Muscle of leg (tissue), 16 donors: ENCODE measurements at places on chromosomes 5 and 9. TPM values are rescaled to one million over a fixed set of nuclear protein-coding genes. Genes with fewer than 3 reads are reported as not detected.

The FOXD4L5 gene
- polyA plus RNA-seq: 0.97 TPM

The PDE8B gene
- polyA plus RNA-seq: 3.6 TPM

The C9 gene
- polyA plus RNA-seq: 0.43 TPM

The CDH12 gene
- 1.1 TPM for polyA plus RNA-seq

The MYORG gene
- 18.1 TPM for polyA plus RNA-seq

The HMGCR gene
- polyA plus RNA-seq: 32.1 TPM

The PRDM9 gene
- not detected for polyA plus RNA-seq

The ACTBL2 gene
- polyA plus RNA-seq: not detected

The EPB41L4A gene
- 7.0 TPM for polyA plus RNA-seq

The NRG2 gene
- 2.8 TPM for polyA plus RNA-seq

The MLANA gene
- 0.57 TPM for polyA plus RNA-seq

The SNCB gene
- not detected for polyA plus RNA-seq

The PGM5 gene
- 45.6 TPM for polyA plus RNA-seq

- DNase-seq: no peak
Measured at GRCh38 chr9:97568461-97569275, 64.5 kb downstream of the TSTD2 start.

- DNase-seq: peak; percentile 10
Measured at GRCh38 chr5:181114844-181115778, 15.9 kb downstream of the OR2V1 start.

GRCh38 chr5:145347026-145347616 lies 488.0 kb downstream of the PRELID2 start:
- DNase-seq: peak; percentile 29

DNA sequence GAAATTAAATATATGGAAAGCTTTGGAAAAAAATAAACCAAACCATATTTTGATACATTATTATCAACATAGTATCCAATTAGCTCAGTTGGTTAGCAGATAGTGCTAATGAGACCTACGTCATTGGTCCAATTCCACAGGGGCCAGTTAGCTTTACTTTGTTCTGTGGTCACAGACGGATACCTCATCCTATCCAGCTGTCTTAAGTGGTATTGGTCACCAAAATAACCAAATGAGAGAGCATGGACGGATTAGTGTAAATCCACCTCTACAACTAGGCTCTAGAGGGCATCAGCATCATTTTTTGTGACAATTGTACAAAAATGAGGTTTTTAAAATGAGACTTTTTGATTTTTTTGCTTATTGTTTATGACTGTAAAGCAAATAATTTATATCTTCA lies 364.2 kb downstream of the KIAA0825 start:
- no peak for DNase-seq

- DNase-seq: peak; percentile 55
Measured at GRCh38 chr5:473551-474192, 30.7 kb downstream of the EXOC3 start.

DNA sequence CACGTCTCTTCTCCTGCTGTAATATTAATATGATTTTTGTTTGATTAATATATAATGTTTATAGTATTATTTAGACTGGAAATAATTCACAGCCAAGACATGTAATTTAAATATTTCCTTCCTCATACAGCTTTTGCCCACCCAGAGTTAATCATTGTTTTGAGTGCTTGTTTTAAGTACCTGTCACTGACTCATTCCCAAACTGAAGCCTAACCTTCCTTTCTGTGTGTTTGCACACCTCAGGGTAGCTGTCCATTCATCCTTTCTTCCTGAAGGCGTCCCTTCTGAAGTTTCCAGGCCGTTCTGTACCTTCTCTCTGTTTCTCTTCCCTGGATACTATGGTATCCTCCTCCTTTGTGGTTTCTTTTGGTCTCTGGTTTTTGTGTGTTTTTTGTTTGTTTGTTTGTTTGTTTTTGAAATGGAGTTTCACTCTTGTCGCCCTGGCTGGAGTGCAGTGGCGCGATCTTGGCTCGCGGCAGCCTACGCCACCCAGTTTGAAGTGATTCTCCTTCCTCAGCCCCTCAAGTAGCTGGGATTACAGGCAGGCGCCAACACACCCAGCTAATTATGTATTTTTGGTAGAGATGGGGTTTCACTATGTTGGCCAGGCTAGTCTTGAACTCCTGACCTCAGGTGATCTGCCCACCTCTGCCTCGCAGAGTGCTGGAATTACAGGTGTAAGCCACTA lies 312.4 kb downstream of the DOCK8 start:
- DNase-seq: no peak

DNA sequence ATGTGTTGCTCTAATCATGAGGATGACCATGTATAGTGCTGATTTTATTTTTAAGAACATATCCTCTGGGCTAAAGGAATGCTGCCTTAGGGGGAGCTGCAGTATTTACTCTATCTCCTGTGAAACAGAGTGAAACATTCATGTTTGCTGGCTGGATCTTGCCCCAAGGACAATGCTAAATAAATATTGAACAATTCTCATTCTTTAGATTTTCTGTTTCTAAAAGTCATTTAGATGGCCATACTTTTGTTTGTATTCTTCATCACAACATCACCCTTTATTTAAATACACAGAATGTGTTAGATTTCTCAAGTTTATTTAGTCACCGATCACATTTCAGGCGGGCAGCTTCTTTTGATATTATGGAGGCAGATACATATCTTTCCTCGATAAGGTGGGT lies 103.3 kb downstream of the ARHGEF28 start:
- no peak for DNase-seq

- peak; percentile 63 for DNase-seq
Measured at GRCh38 chr5:148179234-148179824, 11.0 kb downstream of the SPINK14 start.

DNA sequence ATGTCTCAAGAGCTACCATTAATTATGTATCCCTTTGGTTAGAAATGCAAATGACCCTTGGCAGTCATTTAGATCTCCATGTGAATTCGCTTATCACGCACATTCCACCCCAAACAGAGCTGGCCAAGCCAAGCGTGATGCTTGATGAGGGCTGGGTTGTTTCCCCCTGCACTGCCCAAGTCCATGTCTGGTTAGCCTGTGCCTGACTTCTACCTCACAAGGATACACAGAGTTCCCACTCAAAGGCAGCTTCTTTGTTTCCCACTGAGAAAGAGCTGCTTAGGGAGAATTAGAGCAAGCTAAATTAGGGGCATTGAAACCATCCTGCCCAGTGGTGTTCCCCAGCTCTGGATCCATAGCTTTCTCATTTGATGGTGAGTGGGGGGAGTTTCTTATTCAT lies 87.2 kb downstream of the FSTL4 start:
- no peak for DNase-seq

DNA sequence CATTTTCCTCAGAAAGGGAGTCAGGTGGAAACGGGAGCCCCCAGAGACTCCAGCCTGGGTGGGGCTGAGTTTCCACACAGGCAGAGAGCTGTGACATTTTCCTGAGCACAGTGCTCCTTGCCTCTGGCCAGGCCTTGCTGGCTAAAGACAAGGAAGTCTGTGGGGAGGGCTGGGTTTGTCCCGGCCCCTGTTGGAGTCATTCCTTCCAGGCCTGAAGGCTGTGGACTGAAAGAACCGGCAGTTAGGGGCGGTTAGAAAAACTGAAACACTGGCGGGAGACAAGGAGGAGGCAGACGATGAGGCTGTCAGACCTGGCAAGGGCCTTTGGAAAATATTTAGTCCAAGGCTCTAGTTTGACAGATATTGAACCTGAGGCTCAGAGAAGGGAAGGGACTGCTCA lies 29.9 kb downstream of the COL15A1 start:
- peak; percentile 85 for DNase-seq

GRCh38 chr5:56440871-56441740 lies 208.0 kb upstream of the ANKRD55 start:
- no peak for DNase-seq

DNA sequence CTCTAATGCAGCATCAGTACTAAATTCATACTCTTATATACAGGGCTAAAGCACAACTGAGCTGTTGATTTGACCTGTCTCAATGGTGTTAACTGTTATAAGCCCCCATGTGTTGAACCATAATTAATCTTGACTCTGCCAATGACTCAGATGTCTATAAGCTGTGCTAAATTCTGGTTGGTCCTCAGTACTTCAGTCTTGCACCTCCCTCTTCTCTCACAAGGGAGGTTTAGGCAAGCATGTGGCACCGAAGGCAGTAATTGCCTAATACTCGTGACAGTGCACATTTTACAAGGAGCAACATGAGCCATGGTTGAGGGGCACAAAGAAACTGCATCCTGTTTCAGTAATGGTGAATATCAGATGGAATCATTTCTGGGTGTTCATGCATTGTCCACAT lies 255.9 kb downstream of the TRPM3 start:
- DNase-seq: no peak

DNA sequence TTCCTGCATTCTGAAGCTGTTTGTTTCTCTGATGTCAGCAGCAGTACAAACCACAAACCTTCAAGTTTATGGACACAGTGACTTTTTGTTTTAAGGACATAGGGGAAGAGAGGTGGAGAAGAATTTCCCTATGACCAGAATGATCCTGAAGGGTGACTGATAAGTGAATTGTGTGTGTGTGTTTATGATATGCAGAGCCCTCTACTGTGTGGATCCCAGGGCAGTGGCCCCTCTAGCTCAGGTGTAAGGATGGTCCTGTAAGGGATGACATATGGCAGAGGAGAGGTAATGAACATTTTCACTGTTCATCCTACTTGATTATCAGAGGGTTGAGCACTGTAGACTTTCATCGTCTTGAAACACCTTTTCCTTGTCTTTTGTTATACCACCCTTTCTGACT lies 30.6 kb upstream of the TMED7 start:
- no peak for DNase-seq

GRCh38 chr5:172104801-172105701 lies 83.0 kb downstream of the STK10 start:
- peak; percentile 55 for DNase-seq

GRCh38 chr9:113620377-113621161 lies 157.0 kb downstream of the RGS3 start:
- DNase-seq: peak; percentile 93

GRCh38 chr9:114729706-114730105 lies 47.7 kb upstream of the TEX48 start:
- no peak for DNase-seq

DNA sequence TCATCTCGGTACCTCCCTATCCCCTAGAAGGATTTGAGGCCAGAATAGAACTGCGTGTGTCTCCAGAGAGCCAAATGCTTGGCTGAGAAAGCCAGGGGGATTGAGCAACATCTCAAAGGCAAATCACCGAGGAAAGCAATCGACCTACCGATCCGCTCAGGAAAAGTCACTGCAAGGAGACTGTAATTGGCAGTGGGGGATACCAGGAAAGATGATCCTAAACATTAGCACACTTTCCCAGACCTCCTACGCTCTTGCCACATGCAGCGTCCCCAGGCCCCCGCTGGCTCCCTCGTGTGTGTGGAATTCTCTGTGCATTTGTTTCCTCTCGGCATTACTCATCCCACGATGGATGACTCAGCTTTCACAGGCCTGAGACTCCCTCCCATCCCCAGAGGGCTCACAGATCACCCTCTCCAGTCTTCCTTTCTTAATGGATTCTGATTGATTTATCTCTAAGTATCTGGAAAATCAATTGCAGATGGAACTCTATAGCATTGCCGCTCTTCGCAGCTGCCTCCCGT lies 82.2 kb upstream of the ICE1 start:
- peak; percentile 87 for DNase-seq

GRCh38 chr9:79858508-79858907 lies 286.7 kb downstream of the TLE4 start:
- peak; percentile 15 for DNase-seq

DNA sequence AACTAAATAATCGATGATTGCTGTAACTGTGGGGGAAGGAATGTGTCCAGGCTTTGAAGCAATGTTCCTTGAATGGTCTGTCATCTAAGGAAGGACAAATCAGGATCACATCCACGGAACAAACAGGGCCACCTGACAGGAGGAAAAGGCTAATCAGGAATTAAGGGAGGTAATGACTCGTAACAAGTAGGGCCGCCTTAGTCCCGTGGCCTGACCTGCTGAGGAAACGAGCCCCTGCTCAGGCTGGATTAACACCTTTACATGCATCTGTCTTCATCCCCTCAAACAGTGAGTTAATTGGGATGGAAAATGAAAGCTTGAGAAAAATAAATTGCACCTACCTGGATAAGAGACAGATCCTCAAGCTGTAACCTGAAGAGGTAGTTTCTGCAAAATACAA lies 227.8 kb downstream of the SEMA5A start:
- no peak for DNase-seq

DNA sequence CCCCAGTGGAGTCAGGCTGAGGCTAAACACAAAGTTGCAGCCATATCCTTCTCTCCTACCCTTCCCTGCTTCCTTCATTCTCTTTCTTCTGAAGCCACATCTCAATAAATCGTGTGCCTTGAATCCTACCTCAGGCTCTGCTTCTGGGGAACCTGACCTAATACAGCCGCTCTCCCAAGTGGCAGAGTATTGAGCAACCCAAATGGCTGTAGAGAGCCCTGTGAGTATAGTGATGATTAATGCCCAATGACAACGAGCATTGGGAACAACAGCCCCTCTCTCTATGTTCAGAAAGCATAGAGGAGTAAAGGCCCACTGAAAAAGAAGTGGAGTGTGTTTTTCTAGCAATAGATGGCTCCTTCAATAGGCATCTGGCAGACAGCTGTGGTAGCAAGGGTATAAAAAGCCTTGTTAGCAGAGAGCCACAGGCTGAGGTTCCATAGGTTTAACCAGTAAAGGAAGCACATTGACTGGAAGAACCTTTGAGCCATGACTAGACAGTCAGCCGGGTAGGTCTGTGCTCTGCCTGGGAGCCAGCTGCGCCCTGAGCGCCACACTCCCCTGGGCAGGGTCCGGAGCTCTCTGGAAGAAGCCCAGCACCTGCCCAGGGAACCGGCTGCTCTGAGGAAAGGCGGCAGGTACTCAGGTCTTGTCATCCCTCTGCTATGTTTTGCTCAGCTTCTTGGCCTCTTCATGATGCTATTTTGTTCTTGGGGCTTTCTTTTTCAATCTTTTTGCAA lies 22.6 kb upstream of the HSPA9 start:
- no peak for DNase-seq

DNA sequence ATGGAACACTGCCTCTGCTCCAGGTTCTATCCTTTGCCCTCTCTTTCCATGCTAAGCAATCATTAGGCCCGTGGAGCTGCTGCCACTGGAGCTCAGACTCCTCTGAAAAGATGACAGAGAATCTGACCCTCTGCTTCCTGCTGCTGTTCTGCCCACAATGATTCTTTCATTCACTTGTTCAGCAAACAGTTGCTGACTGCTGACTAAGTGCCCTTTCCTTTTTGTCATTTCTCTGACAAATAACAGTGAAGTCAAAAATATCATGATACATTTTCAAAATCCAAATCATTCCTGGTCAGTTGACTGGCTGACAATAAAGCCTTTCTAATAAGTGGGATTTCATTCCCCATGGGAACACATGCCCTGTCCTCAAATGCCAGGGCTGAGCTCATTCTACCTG lies 110.1 kb downstream of the SIL1 start:
- DNase-seq: no peak

- no peak for DNase-seq
Measured at GRCh38 chr5:166722939-166723338, 1568.5 kb upstream of the WWC1 start.

- DNase-seq: no peak
Measured at GRCh38 chr9:93825348-93826115, 129.6 kb downstream of the BARX1 start.

DNA sequence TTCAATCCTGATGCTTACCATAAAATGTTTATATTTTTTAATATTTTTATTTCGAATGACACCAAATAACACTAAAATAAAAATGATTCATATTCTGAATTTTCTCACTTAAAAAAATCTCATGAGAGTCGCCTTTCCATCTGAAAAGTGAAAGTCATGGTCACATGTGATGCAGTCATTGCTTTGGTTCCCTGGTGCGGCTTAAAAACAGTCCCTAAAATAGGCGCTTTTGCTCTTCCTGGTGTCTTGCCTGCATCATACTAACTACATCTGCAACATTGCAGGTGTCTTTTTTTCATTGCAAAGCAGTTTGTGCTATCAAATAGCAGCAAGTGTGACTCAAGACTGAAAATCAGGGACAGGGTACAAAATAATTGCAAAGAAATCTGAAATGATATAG lies 185.2 kb upstream of the NREP start:
- no peak for DNase-seq
